Astrocyte (in vitro differentiated cells and primary cell): ENCODE measurements at places on chromosomes 6 and 20.

- peak; percentile 83 for DNase-seq
Measured at GRCh38 chr20:53643031-53643832, 49.6 kb upstream of the ZNF217 start.

GRCh38 chr6:170316071-170316470, 9.5 kb downstream of the FAM120B start:
- peak; percentile 23 for DNase-seq

DNA sequence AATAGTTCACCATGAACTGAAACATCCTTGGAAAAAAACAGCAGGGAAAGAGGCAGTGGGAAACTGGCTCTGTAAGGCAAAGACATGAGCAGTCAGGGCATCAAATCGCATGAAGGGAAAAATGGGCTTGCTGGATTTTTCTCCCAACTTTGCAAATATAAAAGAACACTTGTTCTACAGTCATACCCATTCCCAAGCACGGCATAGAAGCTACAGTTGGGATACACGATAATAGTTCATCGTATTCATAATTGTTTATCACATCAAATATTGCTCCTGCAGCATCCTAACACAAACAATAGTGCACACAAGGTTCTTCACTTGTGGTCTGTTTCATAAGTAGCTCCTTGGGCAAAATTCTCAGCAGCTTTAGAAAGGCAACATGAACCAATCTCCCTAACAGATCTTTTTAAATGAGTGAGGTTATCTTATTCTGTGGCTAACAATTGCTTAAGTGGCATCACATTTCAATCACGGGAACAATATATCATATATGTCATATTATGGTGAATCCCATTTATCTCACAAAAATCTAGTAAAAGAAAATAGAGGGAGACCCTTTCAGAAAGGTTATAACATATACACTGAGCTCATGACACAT, 243.9 kb downstream of the PKHD1 start:
- DNase-seq = no peak

GRCh38 chr20:12700701-12701100, 308.1 kb upstream of the SPTLC3 start:
- no peak for DNase-seq

DNA sequence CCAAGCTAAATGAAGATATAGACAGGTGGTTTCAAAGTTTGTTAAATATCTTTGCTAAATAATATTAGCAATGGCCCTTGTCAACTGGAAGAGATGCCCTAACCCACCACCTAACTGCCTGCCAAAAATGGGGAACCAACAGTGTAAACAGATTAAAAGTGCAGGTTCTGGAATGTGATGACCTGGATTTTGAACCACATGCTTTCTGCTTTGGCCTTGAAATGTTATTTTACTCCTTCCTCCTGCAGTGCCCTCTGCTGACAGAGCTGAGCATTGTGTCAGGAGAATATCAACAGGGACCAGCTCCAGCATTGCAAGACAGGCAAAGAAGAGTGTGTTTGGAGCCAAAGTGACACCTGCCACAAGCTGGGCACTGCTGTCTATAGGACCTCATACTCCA, 226.6 kb downstream of the MYLK4 start:
- no peak for DNase-seq

DNA sequence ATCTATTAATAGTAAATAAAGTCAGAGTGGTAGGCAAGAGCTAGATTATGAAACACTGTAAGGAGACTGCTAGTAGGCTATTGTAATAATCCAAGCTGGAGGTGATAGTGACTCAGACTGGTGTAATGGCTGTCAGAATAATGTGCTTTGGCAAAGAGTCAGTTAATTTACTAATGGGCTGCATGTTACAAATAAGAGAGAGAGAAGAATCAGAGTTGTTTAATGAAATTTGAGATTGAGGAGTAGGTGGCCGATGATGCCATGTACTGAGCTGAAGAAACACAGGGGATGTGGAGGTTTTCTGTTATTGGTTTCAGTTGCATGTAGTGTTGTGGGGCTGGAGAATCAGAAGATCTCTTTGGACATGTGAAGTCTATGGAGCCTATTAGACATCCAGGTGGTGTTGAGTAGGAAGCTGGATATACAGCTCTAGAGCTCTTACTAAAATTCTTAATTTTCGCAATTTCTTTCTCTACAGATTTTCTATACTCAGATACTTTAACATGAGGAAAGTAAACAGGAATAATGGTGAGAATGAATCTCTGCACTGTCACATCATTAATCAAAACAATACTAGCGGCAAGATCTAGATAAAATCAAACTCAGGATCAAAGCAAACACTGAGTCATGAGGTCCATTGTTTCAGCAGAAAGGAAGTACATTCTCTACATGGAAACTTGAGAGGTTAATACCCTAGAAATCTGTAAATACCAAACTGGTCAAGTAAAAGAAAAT, 167.7 kb downstream of the SIM1 start:
- peak; percentile 91 for DNase-seq

GRCh38 chr6:5205035-5205507, 55.7 kb downstream of the LYRM4 start:
- no peak for DNase-seq

DNA sequence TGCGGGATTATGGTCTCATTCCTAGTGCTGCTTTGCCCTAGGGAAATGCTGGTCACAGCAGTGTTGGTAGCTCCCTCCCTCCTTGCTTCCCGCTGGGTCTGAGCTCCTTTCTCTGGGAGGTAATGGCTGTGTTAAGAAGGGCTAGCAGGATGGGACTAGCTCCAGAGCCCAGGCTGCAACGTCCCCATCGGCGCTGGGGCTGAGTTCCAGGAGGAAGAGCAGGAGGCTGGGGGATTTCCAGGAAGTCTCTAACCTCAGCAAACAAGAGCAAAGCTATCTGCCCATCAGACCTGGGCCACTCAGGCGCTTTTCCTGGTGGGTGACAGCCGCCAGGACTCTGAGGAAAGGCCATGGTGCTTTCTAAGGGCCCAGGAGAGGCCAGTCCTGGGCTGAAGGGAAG, 174.2 kb downstream of the DLL1 start:
- DNase-seq = no peak

GRCh38 chr20:5173751-5174150, 46.9 kb downstream of the CDS2 start:
- no peak for DNase-seq
